NCI-H524 treated with DMSO at 0.1 percent for 48 hours (cell line): ENCODE measurements at places on chromosomes 12 and 14.

DNA sequence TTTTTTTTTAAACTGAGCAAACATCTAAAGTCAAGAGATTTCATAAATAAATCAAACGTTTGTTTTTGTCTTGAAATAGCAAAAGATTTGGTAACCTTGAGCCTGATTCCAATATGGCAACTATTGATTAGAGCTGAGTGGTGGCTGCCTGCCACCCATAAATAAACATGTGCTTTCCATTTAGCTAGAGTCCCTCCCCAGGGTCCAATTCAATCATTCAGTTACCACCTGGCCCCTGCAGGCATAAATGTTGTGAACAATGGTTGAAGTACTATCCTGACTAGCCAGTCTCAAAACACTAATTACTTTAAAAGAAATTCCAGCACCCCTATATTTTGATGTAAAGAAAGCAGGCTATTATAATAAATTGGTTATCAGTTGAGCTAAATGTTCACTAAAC is 129.7 kb upstream of the GRIP1 start:
- peak; percentile 1 for DNase-seq

- no peak for DNase-seq
These were observed 170.8 kb upstream of the RASSF8 start for GRCh38 chr12:25787701-25788100.

- no peak for DNase-seq
These were observed 14.4 kb upstream of the SERPINA10 start for GRCh38 chr14:94307410-94307992.

DNA sequence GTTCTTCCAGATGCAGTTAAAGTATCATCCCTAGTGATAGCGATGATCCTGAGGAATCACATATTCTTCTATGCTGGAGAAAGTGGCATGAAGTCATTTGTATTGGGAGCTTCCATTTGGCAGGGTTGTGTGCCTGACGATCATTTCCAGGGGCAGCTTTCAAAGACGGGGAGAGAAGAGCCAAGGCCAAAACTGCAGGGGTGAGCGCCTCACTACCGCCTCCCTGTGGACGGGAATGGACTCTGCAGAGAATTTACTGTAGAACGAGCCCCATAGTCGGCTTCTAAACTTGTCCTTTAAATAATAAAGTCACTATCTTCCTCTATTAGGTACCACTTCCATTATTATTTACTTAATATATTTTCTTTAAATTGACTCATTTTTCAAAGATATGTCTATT is 555.9 kb upstream of the TMEM132C start:
- DNase-seq, result no peak

- DNase-seq, result no peak
These were observed 133.8 kb upstream of the MGAT4C start for GRCh38 chr12:86389949-86390348.

GRCh38 chr12:632102-632696 is 31.0 kb downstream of the NINJ2 start:
- no peak for DNase-seq

DNA sequence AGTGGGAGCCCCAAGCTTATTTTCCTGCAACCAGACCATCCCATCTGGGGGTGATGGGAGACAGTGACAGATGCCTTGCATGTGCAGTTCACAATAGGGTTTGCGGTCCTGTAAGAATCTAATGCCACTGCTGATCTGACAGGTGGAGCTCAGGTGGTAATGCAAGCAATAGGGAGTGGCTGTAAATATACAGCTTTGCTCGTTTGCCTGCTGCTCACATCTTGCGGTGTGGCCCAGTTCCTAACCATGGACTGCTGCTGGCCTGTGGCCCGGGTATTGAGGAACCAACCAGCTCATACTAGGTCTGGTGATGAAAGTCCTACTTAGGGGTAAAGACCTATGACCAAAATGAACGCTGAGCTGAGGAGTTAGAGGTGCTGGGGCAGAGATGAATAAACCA is 36.1 kb upstream of the CCDC88C start:
- DNase-seq, result no peak

DNA sequence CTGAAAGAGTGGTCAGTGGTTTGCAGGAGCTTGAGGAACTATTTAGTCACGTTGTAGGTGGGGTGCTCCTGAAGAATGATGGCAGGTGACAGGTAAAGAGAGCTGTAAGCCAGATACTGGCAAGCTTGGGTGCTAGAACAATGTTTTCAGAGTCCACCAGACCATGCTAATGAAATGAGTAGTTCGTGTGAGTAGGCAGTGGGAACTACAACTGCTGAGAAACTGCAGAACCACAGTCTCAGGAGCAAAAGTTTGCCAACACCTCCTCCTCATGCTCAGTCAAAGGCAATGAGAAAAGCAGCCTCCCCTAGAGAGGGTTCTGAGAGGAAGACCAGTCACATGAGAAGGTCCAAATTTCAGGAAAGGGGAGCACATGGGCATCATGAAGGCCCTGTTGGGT is 91.3 kb downstream of the PRKD1 start:
- no peak for DNase-seq

DNA sequence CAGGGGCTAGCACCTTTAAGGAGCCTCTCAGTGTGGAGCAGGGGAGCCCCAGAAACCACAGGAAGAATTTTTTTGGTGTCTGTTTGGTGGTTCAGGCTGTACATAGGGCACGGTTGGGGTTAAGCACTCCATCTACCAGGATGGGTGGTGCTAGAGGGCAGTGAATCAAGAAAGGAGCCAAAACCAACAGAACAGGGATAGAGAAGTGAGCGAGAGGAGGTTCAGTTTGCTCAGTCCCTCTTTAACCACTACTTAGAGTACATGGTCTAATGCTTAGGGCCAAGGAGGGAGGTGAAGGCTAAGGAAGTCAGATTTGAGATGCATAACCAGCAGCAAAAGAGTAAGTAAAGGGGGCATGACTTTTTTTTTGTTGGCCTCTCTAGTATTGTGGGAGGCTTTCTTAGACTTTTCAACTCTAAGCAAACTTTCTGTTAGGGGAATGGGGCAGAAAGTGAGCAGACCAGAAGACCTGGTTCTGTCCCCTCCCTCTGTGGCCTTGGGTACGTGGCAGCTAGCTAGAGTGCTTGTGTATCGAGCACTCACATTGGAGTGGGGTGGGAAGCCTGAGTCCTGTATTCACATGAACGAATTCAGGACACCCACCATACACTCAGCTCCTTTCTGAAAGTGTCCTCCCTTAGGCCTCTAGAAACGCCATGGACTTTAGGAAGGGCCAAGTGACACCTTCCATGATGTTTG is 6.6 kb upstream of the NPFF start:
- no peak for DNase-seq

GRCh38 chr14:68295316-68295816 is 475.8 kb downstream of the RAD51B start:
- peak; percentile 70 for DNase-seq

GRCh38 chr12:110688446-110689280 is at the start of gene HVCN1:
Gene HVCN1, minus strand, starts transcription at chr12:110689115. Its CDS starts 5,870 bp downstream, at chr12:110683245.
- DNase-seq, result no peak

DNA sequence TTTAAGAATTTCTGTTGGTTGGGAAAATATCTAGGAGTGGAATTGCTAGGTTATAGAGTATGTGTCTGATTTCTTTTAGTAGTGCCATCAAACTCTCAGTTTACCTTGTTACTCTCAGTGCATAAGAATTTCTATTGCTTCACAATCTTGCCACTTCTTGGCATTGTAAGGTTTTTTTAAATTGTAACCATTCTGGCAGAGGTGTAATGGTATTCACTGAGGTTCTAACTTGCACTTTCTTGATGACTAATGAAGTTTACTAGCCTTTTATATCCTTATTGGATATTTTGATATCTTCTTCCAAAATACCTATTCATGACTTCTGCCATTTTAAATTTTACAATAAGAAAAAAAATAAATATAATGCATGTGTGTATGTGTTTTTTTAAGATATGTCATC is 478.0 kb downstream of the NAV3 start:
- no peak for DNase-seq

GRCh38 chr12:27333403-27334009 is 870 bp downstream of the BMAL2 start:
- DNase-seq, result no peak

DNA sequence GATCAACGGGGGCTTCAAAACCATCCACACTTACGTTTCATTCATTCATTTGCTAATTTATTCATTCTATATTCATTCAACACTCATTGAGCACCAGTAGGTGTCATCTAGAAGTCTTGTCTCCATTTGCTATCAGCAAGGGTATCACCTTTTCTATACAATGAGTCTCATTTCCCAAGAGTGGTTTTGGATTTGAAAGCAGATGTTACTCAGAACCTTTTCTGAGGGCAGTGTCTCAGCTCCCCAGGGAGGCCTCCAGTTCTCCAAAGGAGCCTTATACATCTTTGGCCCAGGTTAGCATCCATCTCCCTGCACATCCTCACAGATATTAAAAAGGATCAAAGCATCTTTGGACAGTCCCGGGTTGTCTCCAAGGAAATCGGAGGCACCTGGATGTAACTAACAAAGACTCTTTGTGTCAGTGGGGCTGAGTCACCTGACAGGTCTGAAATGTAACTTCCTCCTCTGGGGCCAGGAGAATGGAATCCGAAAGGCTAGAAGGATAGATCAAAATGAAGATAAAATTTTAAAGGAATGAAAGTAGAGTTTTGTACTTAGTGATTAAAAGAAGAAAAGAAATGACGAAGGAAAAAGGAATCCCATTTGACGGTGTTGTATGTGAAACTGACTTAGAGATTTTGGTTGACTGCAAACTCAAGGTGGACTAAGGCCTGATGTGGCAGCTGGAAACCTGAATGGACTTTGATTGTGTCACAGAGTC is 103.0 kb downstream of the VCPKMT start:
- DNase-seq, result no peak
